ENCODE measurements at places on chromosomes 4 and X. TPM values are rescaled to one million over a fixed set of nuclear protein-coding genes. Genes with fewer than 3 reads are reported as not detected.
A peak's percentile ranks its signal among the peaks of the same experiment; 100 is the strongest.

- no peak overlapping the region for H3K4me3 ChIP-seq
- no peak overlapping the region for H3K27ac ChIP-seq
- H3K36me3 ChIP-seq = no peaks in the 10 kb centered on the region
These were observed 30.3 kb downstream of the FHIP1A start for GRCh38 chr4:151439320-151439719.

DNA sequence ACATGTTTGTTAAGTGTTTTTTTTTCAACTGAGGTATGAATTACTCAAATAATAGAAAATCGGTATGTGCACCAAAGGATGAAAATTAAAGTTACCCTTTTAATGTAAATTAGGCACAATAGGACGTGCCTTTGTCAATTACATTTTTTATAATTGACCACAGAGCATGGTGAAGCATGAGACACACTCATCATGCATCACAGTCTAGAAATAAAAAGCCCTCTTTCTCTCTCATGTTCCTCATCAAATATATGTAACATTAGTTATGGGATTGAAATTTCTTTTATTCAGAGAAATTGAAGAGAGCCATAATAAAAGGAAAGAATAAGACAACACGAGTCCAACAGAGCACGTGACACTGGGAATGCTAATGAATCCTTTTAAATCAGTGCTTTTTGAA lies 3.5 kb downstream of the GNRHR start:
- no peaks in the 10 kb centered on the region for H3K36me3 ChIP-seq
- H3K4me1 ChIP-seq = no peaks in the 10 kb centered on the region
- H3K27me3 ChIP-seq = no peaks in the 10 kb centered on the region
- no peak overlapping the region for H3K27ac ChIP-seq

DNA sequence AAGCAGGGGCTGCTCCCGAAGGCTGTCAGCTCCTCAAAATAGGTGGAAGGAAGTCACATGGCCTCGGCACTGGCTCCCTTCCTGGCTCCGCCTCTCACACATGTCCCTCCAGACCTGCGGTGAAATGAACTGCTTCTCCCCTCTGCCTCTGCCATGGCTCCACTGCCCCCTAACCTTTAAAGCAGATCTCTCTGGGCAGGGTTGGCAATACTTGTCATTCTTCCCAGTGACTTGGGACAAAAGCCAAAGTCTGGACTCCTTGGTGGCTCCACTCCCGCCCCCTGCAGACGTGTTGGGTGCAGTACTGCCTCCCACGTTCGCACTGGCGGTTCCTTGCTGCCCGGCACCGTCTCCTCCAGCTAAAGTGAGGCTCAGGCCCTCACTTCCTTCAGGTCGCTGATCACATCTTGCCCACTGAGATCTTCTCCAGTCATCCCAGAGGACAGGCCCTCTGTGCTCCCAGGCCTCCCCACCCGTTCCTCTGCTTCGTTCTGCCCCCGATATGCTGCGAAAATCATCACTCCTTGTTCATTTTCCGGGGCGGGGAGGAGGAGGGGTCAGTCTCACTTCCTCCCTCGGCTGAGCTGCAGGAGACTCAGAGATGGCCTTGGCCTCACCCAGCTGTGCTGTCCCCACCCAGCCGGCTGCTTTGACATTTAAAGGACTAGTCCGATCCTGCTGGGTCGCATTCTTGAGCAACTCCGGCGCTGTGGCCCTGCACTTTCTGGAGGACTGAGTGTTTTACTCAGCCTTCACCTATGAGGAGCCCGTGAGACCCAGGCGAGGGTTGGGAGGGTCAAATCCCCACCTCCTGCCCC lies 97.4 kb downstream of the PHKA2 start:
- DNase-seq = peak; percentile 81
- H3K27ac ChIP-seq = peak overlapping the region; percentile 78
- H3K36me3 ChIP-seq = no peaks in the 10 kb centered on the region
- peaks cover 22% of the 10 kb centered on the region for H3K4me1 ChIP-seq
- H3K27me3 ChIP-seq = no peaks in the 10 kb centered on the region

PRSS48 gene
- total RNA-seq = not detected

DNA sequence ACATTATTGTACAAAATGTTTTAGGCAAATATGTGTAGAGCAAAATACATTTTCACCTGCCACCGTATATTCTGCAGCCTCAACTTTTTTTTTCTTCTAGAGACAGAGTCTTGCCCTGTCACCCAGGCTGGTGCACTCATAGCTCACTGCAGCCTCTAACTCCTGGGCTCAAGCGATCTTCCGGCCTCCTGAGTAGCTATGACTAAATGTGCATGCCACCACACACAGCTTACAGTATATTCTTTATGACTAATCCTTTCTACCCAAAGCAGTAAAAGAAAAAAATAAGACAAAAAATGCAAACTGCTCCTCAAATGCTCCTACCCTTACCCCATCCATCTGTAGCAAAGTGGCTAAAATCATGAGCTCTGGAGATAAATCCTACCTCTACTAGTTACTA lies 426.3 kb downstream of the KCNIP4 start:
- no peaks in the 10 kb centered on the region for H3K27me3 ChIP-seq
- H3K4me3 ChIP-seq = no peak overlapping the region
- H3K36me3 ChIP-seq = no peaks in the 10 kb centered on the region
- no peak overlapping the region for H3K27ac ChIP-seq
- no peak for DNase-seq

FGB gene
- 40.9 TPM for total RNA-seq

CLGN gene
- total RNA-seq = 0.51 TPM

GRCh38 chr4:165402375-165402774 lies 23.6 kb downstream of the CPE start:
- DNase-seq = no peak
- H3K27ac ChIP-seq = no peak overlapping the region
- H3K27me3 ChIP-seq = no peaks in the 10 kb centered on the region
- no peak overlapping the region for H3K4me3 ChIP-seq

SULT1E1 gene
- total RNA-seq = 68.6 TPM

DNA sequence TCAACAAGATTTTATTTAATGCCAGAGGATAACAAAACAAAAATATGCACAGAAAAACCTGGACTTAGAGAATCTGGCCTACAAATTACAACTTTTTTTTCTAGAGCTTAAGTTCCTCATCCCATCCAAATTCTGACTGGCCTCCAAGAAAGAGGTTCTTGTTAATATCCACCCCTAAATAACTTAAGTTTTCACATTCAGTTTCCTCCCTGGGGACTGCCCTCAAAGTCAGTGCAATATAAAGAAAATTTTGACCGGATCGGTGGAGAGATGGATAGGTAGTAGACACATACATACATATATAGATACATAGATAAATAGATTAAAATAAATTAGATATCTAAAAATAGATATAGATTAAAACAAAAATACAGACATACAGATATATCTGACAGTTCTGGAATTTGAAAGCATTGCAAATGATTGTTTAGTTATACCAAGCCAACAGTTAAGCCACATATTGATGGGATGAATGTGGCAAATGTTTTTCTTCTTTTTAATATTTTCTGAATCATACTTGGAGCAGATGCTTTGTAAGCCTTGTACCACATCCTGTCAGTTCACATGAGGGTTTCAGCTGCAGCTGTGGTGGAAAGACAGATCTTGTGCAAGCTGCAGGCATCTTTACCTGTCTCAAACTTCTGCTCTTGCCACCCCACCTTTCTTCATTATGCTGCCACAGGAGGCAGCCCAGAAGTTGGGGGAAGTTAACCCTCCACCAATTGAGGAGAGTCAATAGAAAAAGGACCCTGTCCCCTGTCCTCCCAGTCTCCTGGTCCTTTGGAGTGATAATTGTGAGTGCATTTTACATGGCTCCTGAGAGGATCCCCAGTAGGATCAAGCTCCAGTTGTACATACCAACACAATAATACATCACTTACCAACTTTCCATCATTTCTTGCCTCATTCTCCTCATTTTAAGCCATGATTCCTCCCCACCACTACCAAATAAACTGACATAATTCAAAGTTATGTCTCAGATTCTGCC lies 58.5 kb upstream of the PRDM8 start:
- no peaks in the 10 kb centered on the region for H3K36me3 ChIP-seq

DNA sequence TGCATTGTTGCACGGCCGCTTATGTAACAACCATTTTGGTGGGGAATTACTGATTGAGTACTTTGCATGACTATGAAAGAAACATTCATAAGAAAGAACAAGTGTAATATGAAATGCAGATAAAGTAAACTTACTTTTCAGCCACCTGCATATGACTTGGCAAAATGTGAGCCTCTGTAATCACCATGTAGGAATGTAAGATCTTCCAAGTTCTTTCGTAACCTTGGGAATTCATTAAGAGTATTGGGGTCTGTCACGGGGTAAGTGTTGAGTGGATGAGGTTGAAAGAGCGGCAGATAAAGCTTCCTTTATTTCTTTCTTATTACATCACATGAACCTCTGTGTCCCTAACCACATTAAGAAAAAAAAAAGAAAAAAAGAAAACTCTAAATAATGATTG lies 348.5 kb upstream of the NR3C2 start:
- DNase-seq = no peak
- H3K27ac ChIP-seq = no peak overlapping the region
- peaks cover 4% of the 10 kb centered on the region for H3K4me1 ChIP-seq
- no peaks in the 10 kb centered on the region for H3K27me3 ChIP-seq
- H3K36me3 ChIP-seq = no peaks in the 10 kb centered on the region
- H3K4me3 ChIP-seq = no peak overlapping the region

- H3K36me3 ChIP-seq = peaks cover 8% of the 10 kb centered on the region
- H3K27ac ChIP-seq = peak overlapping the region; percentile 0
- H3K4me1 ChIP-seq = peaks cover 42% of the 10 kb centered on the region
- H3K27me3 ChIP-seq = no peaks in the 10 kb centered on the region
- DNase-seq = no peak
- H3K4me3 ChIP-seq = no peak overlapping the region
These were observed 130.9 kb downstream of the CBR4 start for GRCh38 chr4:168879188-168879587.

GRCh38 chr4:86788826-86789225 lies 60.4 kb downstream of the SLC10A6 start:
- no peaks in the 10 kb centered on the region for H3K27me3 ChIP-seq
- no peak overlapping the region for H3K27ac ChIP-seq
- H3K4me3 ChIP-seq = no peak overlapping the region

PAGE1 gene
- not detected for total RNA-seq

DNA sequence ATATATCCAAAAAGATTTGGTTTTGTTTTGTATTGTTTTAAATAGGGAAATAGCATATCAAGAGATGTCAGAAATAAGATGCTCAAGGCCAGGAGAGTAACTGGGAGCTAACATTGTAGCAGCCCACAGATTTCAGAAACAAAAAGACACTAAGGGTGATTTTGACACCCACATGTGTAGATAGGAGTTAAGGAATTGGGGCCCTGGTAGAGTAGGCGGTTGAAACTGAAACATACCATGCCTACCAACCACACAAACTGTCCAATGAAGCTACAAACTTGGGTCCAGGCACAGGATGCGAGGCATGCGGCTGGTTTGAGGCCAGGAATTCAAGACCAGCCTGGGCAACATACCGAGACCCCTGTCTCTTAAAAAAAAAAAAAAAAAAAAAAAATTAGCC lies 6.3 kb upstream of the HSPA4L start:
- no peaks in the 10 kb centered on the region for H3K36me3 ChIP-seq
- H3K27ac ChIP-seq = no peak overlapping the region
- no peaks in the 10 kb centered on the region for H3K27me3 ChIP-seq
- H3K4me1 ChIP-seq = no peaks in the 10 kb centered on the region

- no peak for DNase-seq
- H3K4me3 ChIP-seq = no peak overlapping the region
- no peak overlapping the region for H3K27ac ChIP-seq
- no peaks in the 10 kb centered on the region for H3K27me3 ChIP-seq
- peaks cover 6% of the 10 kb centered on the region for H3K4me1 ChIP-seq
These were observed 66.8 kb upstream of the UCP1 start for GRCh38 chr4:140635606-140636005.

GRID2 gene
- total RNA-seq = not detected

DNA sequence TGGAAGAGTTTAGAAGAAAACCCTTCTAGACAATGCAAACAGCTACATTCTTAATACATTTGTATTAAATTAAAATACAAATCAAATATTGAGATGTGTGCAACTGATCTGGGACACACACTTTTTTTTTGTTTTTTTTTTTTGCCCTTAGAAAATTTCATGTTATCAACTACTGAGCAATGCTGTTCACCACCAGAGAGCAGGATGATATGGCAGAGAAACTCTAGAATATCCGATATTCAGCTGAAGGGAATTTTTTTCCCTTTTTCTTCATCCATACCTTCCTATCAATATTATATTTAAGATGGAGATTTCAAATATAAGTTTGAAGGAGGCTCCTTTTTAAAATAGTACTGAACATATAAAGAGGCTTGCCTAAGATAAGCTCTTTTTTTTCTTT lies 1.0 kb downstream of the NDST3 start:
- peaks cover 31% of the 10 kb centered on the region for H3K27me3 ChIP-seq
- DNase-seq = no peak
- peaks cover 13% of the 10 kb centered on the region for H3K4me1 ChIP-seq

DNA sequence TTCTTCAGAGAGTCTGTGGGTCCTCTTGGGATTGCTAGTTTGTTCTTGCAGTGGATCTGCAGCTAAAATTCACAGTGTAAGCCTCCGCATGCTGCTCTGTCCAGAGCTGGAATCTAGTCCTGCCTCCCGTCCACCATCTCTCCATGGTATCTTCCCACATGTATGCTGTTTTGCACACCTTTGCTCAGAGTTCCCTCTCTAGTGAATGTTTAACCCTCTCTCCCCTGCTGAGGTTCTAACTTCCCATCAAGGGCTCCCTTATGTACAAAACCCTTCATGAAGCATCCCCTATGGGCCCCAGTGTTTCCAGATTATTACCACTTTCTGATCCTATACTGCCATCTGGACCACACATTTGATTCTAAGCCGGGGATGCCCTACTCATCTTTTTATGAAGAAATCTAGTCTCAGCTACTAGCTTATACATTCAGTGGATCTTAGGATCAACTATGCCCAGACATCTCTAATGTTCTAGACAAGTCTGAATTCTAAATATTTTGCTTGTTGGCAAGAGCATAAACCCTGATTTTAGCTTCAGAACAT lies 157.3 kb downstream of the CPEB2 start:
- no peak overlapping the region for H3K27ac ChIP-seq
- no peaks in the 10 kb centered on the region for H3K27me3 ChIP-seq
- no peak for DNase-seq
- H3K4me1 ChIP-seq = peaks cover 15% of the 10 kb centered on the region

CXCL6 gene
- total RNA-seq = not detected

NAP1L5 gene
- total RNA-seq = 1.7 TPM

DNA sequence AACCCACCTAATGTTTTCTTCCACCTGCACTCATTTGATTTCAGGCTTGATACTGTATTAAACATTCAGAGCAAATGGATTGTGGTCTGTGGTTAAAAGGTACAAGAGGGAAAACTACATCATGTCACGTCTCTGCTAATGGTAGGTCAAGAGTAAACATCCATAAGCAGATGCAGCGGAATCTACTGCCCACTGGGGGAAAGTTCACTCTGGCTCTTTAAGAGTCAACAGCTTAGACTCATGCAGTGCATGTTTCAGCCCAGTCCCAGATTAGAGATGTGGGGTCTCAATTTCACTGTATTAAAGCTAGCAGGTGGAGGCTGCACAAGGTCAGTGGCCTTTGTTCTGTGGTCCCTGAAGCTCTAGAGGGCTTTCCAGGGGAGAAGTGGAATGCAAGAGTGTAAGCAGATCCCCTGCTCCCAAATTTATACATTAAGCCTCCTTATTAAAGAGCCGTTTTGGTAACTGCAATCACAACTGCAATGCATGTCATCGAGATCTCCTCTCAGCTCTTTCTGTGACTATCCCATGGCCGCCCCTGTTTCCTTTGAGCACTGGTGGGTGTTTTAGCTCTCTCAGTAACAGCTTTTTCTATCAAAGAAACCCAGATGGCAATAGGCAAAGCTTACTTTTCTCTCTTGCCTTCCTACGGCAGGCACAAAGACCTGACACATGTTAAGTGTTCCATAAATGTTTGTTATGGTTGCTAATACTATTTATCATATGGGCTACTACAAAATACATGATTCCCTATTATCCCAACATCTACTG lies 53.4 kb downstream of the LDB2 start:
- H3K4me1 ChIP-seq = peaks cover 4% of the 10 kb centered on the region
- H3K36me3 ChIP-seq = no peaks in the 10 kb centered on the region
- DNase-seq = no peak
- no peak overlapping the region for H3K4me3 ChIP-seq
- no peaks in the 10 kb centered on the region for H3K27me3 ChIP-seq
- no peak overlapping the region for H3K27ac ChIP-seq

GPC3 gene
- 7.9 TPM for total RNA-seq

All from suprapubic skin (tissue), 4 donors.